CD4-positive, alpha-beta T cell (primary cell): ENCODE measurements at places on chromosomes 7 and 10.

- peak; percentile 86 for DNase-seq
Observed at GRCh38 chr7:148983200-148984146, 44.8 kb downstream of the PDIA4 start.

GRCh38 chr7:26284477-26284876, 7.2 kb upstream of the SNX10 start:
- no peak for DNase-seq

DNA sequence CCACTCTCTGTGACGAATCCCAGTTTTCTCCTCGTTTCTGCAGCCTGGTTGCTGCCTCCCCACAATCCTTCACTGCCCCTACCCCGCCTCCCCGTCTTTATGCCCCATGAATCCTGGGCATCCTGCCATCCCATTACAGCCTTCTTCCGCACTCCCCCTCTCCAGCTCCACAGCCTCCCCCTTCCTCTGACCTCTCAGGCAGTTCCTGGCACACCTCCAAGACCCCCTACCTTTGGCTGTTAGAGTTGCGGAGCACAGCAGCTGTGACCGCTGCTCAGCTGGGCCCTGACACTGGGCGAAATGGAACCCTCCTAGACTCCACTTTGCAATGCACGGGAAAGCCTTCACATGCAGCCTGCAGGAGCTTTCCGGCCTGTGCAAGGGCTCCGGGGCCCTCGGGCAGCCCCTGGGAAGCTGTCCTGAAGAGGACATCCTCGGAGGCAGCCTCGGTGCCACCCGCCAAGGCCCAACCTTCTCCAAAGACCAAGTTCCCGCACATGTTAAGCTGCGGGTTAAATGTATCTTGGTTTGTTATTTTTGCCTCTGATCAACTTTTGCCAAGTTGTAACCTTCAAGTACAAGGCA, 400.7 kb upstream of the MKI67 start:
- DNase-seq: no peak

DNA sequence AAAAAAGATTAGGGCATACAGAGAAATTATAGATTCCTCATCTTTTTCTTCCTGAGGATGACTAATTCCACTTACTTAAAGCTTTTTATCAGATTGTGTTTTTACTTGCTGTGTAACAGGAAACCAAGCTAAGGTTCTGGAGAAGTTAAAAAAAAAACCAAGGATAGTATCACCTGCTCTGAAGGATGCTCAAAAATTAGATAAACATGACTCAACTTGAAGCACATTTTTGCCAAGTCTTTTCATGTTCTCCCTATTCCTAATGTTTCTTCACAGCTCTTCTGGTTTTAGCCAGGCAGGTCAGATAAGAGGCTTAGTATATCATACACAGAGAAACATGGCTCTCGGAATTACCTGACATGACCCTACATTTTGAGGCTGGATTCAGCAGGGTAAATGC, 90.3 kb downstream of the CPEB3 start:
- no peak for DNase-seq

DNA sequence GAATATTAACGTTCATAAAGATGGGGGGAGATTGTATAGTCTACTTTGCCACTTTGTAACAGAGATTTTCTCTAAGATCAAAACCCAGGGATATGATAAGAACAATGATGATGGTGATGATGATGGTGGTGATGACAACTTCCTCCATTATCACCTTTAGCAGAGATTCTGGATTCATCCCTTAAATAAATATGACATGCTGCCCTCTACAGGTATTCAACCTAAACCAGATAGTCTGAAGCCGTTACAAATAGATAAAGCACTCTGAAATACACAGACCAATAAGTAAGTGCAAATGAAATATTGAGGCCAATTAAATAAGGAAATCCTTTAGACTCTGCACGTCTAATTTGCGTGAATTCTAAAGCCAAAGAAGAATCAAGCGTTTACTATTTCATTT, 211.5 kb downstream of the CREB5 start:
- DNase-seq: no peak

- DNase-seq: no peak
Observed at GRCh38 chr7:6639627-6640026, 2.5 kb downstream of the ZNF316 start.

- DNase-seq: no peak
Observed at GRCh38 chr7:620056-620455, 100.4 kb upstream of the PDGFA start.

GRCh38 chr10:69703766-69704630, 74.0 kb downstream of the FAM241B start:
- DNase-seq: no peak

DNA sequence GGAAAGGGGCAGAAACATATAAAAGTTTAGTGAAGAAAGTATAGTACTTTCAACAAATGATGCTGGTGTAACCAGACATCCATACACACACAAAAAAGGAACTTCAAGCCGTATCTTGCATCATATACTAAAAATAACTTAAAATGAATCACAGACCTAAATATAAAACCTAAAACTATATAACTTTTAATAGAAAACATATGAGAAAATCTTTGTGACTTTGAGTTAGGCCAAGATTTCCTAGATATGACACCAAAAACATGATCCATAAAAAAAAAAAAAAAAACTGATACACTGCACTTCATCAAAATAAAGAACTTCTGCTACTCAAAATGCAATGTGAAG, 40.9 kb downstream of the NUDCD3 start:
- no peak for DNase-seq

DNA sequence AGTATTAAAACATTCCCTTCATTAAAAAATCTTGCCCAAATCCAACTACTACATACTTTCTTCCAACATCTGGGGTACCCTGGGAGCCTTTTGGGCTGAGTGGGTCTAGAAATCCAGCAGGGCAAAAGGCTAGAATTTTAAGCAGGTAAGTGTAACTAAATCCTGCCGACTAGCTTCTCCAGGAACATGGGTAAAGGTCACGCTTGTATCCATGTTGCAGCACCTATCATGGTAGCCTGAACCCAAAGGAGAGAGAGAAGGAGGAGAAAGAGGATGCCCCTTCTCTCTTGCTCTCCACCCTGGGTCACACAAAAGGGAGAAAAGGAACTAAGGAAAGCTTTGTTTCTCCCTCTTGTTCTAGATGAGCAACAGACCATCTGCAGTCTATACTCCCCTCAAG, 53.3 kb downstream of the ZNF680 start:
- DNase-seq: no peak

DNA sequence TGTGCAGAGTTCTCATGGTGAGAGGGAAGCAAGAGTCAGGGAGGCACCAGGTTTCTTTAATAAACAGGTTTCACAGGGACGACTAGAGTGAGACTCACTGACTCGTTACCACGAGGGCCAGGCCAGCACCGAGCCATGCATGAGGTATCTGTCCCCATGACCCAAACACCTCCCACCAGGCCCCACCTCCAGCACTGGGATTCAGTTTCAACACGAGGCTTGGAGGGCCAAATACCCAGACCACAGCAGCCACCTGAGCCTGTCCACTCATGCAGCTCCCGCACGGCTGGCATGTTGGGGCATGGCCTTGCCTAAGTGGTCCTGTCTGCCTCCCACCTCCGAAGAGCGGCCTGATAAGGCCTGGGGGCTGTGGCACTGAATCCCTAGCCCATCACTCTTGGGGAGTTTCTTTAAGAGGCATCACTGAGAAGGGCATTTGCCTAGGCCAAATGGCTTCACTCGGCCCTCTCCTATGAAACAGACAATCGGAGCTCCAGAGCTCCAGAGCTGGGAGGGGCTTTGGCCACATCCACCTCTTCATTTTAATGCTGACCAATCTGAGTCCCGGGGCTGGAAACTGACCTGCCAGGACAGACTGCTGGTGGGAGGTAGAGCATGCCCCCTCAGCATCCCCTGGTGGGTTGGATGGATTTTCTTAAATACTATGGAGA, 157.8 kb downstream of the DNAJB6 start:
- DNase-seq: no peak

DNA sequence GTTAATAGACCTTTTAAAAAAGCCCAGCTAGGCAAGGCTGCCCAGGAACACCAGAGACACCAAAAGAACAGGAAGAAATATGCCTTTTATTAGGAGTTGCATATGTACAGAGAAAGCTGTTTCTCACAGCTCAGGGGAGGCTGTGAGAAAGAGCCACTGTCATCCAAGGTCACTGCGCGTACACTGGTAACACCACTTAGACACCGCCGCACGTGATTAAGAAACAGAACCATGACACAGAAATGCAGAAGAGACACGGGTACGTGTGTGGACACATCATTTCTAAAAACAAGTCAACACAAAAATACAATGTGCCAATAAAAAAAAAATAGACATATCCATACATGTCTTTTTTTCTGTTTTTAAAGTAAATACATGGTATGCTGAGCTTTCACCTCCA, 705.6 kb downstream of the PARD3 start:
- DNase-seq: no peak

DNA sequence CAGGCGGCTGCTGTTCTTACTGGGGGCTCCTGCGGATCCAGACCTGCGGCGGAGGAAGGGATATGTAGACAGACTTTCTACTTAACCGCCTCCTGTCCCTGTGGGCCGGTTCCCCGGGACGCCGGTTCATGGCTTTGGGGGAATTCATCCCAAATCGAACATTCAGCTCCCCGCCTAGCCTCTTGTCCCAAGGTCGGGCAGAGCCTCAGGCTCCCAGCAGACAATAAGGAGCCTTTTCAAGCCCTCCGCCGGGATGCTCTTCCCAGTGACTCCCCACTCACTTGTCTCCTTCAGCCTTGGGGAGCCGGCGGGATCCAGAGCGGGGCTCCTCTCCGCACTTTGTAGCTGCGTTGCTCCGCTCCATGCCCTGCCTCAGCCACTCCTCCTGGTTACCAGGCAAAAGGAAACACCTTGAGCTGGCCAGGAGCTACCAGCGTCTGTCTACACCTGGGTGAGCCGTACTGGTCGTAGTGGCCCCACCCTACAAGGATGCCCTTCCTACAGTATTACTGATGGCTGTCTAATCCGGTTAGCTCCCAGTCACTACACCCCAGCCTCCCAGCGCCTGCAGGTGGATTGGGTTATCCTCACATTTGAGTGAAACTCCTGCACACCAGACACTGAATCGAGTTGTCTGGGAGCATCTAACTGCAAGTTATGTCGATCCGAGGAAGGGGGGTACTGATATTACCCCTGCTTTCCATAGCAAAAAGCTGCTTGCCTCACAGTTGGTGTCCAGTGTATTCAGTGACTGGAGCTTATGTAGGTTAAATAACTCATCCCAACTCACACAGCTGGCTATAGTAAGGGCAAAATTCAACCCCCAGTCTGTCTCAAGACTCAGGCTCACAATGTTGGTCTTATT, at the start of gene C10orf95:
C10orf95 (minus strand) TSS at position 439 of the 865 bp plus-strand sequence. CDS start 450 bp downstream, outside the sequence.
- no peak for DNase-seq

DNA sequence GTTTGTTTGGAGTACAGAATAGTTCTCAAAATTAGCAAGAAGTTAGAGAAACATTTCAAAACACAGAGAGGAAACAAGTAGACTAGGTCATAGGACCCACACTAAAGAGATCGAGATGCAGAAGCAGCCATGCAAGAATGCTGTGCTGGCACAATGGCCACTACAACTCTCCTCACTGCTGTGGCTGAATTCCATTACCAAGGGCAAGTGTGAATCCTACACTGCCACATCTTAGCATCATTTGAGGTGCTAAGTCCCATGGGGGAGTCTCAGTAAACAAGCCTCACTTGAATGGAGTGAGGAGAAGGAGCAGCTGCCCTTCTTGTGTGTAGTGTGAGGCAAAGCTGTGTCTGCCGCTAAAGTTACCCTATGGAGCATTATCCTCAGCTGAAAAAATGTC, 56.7 kb downstream of the PCLO start:
- DNase-seq: no peak

DNA sequence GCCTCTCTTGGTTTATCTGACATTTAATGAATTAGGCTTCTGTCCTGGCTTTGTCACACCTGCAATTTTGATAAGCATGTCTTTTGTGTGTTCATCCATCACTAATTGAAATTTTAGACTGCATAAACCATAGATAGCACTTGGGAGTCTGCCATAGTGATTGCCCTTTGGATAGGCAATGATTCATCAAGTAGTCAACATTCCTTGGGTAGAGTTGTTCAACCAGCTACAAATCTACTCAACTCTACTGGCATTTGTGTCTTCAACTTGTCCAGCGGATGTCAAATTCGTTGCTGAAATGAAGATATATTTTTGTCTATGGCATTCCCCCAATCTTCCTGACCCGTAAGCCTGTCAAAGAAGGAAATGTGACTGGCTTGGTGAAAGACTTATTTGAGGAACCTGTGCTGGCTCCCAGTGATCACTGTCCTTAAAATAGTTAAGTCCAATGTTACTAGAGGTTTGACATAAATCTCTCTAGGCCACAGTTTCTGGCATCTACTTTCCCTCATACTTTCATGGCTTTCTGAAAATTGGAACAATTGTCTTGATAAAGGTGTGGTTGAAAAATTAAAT, 33.7 kb upstream of the CREB5 start:
- no peak for DNase-seq

GRCh38 chr7:25482631-25483030, 254.3 kb upstream of the NPVF start:
- DNase-seq: no peak

DNA sequence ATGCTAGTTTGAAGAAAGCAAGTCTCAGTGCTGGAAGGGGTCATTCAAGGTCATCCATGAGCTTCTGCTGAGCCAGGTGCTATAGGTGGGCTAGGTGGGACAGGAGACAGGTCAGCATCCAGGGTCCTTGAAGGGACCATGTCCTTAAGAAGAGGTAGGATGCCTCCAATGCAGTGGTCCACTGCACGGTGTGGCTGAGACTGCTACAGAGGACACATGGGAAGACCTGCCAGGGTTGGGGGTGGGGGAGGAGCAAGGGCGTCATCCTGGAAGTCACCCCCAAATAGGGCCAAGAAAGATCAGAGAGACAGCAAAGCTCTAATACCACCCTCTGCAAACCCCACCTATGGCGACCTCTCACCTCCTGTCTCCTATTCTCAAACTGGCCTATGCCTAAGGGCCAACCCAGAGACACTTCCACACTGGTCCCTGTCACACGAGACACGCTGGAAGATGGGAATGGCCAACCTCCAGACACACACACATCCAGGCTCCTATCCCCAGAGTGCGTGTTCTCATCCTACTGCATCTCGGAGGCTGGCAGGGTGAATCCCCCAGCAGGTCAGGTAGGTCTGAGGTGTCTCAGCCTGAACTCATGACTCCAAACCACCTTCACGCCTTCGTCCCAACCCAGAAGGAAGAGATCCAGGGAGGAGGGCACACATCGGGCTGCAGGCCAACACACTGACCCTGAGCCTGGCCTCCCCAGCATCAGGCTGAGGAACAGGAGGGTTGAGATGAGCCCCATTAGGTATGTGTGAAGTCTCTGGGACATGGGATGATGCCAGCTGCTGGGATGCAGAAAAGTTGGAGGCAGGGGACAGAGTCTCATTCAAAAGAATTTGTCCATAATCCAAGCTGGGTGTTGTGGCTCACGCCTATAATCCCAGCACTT, 5.6 kb upstream of the PPP1R35 start:
- DNase-seq: no peak

- DNase-seq: no peak
Observed at GRCh38 chr7:79272938-79273337, 180.5 kb downstream of the MAGI2 start.

DNA sequence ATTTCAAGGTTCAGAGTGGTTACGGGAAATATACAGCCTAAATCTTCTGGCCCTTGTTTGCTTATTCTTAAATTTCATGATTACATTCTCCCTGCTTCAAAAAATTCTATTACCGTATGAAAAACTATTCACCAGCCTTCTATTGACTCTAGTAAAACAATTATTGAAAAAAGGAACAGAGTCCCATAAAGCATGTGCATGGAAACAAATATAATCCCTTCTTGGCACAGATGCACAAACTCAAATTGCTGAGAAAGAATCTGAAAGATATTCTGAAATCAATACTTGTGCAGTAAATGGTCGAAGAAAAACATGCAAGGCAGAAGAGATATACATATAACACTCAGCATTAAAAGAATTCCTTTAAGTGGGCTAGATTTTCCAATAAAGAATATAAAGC, 83.6 kb downstream of the LRRN3 start:
- no peak for DNase-seq

- DNase-seq: no peak
Observed at GRCh38 chr7:90713628-90714027, 117.5 kb downstream of the CDK14 start.
